Fibroblast of upper back skin (primary cell): ENCODE measurements at places on chromosomes 11 and 22.
A peak's percentile ranks its signal among the peaks of the same experiment; 100 is the strongest.

- DNase-seq: no peak
Measured at GRCh38 chr11:47948137-47948536, 32.2 kb upstream of the PTPRJ start.

GRCh38 chr11:95688501-95689222, 100.9 kb downstream of the FAM76B start:
- no peak for DNase-seq

- DNase-seq: no peak
Measured at GRCh38 chr11:105372206-105372605, 232.6 kb upstream of the CARD18 start.

- DNase-seq: no peak
Measured at GRCh38 chr22:43100225-43100624, 10.3 kb upstream of the BIK start.

- DNase-seq: no peak
Measured at GRCh38 chr22:45846952-45847351, 130.0 kb downstream of the WNT7B start.

- no peak for DNase-seq
Measured at GRCh38 chr11:67344264-67344663, 9.1 kb downstream of the POLD4 start.

DNA sequence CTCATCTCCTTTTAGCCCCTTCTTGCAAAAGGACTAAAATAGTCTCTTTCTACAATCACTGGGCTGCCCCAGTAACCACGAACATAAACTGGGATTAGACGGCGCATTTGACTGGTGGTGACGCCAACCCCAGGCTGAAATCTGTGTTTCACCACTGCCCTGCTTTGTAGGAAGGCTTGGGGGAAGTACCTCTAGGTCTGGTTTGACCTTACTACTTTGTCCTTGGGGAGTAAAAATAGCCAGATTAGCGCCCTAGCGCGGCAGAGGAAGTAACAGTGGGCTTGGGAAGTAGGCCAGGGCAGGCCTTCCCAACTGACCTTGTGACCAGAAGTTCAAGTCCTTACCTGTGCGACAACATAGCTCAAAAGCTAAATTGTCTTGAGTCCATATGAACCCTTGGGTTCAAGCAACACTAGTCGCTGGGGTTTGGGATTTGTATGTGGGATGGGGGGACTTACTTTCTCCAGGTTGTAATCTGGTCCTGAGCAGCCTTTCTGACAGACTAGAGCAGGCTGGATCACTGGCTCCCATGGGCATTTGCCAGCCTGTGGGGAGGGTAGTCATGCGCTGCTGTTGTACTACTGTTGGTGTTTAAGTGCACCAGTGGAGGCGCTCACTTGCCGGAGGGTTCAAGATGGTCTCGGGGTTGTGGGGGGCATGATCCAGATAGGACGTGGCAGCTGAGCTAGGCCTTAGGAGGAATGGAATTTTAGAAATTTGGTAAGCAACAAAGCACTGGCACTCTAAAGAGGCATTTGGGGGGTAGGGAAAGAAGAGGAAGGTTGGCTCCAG, 953 bp upstream of the PACS1 start:
- DNase-seq: peak; percentile 68

GRCh38 chr11:72327606-72328005, 83.6 kb upstream of the PHOX2A start:
- no peak for DNase-seq

- DNase-seq: no peak
Measured at GRCh38 chr11:120906766-120907165, 117.1 kb upstream of the TBCEL start.

DNA sequence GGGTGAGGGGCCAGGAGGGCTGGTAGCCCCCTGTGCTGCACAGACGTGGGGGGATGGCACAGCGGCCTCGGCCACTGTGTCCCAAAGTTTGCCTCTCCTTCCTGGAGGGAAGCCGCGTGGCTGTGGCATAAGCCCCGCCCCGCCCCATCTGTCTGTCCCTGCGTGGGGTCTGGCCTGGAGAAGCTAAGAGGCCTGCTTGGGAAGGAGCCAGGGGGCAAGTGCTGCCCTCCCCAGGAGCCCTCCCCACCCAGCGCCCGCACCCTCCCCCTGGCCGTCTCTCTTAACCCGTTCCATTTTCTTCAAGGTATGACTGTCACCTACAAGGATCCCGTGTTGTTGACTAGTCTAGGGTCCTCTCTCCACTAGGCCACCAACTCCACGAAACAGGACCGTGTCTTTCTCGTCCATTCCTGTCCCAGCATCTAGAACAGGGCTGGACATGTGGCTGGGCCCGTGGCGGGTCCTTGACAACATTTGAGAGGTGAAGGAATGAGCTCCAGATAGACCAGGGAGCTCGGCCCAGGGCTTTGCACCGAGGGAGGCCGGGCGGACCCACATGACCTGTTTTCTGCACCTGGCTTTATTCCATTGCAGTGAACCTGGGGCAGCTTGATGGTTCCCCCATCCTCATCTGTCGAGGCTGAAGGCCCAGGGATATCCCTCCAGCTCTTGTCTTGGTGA, 428.0 kb downstream of the TBC1D22A start:
- DNase-seq: no peak

DNA sequence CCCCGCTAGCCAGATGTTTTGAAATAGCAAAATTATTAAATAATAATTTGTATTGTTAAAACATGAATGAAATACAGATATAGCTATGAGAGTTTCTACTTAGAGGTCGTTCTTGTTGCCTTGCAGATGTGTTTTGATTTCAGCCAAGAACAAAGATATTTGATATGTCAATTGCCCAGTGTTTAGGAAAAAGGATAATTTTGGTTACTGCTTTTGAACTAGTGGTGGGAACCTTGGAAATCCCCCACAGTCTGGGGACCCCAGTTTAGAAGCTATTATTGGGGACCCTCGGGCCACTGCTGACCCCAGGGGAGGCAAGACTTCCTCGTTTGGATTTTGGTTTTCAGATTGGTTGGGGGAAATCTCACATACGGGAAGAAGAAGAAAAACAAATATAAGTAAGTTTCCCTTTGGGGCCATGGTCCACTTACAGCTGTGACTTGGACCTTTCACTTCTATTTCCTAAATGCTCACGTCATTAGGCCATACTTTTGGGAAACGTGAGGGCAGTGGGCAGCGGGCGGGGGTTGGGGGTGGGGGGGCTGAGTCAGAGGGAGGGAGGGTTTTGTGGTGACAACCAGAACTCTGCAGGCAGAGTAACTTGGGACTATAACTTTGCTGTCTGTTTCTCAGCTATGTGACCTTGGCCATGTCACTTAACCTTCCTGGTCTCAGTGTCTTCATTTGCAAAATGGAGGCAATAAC, 37.0 kb downstream of the LDLRAD3 start:
- no peak for DNase-seq

- DNase-seq: no peak
Measured at GRCh38 chr11:69001243-69002081, 11.6 kb downstream of the MRGPRF start.

GRCh38 chr22:47209547-47210023, 447.1 kb downstream of the TBC1D22A start:
- no peak for DNase-seq

GRCh38 chr22:45631140-45631840, 40.3 kb upstream of the ATXN10 start:
- no peak for DNase-seq

GRCh38 chr11:2436521-2437031, 7.7 kb downstream of the TRPM5 start:
- DNase-seq: no peak

DNA sequence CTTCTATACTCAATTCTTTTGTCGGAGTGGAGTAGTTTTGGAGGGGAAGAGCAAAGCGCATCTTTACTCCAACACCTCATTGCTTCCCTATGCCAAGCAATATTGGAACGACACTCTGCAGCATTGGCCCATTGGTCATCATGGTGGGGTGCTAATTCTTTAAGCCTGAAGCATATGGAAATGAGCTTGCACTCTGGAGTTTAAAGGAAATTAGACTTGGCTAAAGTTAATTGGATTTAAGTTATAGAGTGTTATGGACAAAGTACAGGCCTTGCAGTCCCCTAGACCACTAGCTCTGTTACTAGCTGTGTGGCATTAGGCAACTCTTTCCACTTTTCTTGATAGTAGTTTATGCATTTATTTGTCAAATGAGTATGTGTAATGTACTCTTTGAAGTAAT, 568.3 kb upstream of the TENM4 start:
- DNase-seq: no peak

- peak; percentile 85 for DNase-seq
Measured at GRCh38 chr22:25668437-25668836, 73.6 kb upstream of the MYO18B start.

GRCh38 chr11:78474451-78474850, 56.8 kb upstream of the GAB2 start:
- no peak for DNase-seq

GRCh38 chr11:3710485-3711259, 39.5 kb upstream of the CHRNA10 start:
- peak; percentile 45 for DNase-seq

DNA sequence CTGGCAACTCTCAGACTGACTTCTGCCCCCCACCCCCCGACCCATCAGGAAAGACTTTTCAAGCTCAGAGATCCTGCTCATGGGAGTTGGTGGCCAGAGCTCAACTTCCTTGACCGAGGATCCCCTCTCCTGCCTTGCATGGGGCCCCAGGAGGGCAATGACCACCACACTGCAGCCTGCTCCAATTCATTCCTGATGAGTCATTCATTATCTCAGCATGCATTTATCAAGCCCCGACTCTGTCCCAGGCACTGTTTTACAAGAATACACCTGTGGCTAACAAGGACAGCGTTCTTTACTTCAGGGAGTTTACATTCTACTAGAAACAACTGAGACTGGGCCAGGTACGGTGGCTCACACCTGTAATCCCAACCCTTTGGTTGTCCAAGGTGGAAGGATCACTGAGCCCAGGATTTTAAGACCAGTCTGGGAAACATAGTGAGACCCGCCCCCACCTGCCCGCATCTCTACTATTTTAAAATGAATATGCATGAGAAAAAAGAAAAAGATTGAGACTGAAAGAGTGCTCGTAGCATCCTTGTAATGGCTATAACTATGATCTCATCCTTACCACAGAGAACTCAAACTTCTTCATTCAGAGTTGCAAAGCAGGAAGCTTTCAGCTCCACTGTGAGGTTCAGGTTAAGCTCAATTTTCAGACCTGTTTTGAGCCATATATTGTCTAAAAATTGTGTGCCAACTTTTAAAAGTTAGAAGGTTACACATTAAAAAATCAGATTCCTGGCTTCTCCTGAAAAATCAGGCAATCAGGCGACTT, 60.4 kb downstream of the FEZ1 start:
- peak; percentile 16 for DNase-seq

GRCh38 chr22:34845391-34845790, 220.6 kb upstream of the ISX start:
- peak; percentile 67 for DNase-seq

DNA sequence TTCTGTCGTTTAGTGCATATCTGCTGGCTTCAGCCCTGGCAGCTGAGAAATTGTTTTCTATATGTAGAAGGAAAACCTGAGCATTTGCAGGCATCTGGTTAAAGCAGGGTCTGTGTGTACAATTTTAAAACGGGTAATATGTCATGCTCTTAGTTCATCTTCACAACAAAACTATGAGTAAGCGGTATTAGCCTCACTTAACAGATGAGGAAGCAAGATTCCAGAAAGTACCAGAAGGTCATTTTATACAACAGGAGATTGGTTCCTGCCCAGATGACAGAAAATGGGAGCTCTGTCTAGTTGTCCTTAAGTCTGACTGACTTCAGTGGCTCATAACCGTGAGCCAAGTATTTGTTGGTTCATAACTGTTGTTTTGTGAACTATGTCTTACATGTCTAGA, 1.1 kb downstream of the TIMM10B start:
- no peak for DNase-seq

DNA sequence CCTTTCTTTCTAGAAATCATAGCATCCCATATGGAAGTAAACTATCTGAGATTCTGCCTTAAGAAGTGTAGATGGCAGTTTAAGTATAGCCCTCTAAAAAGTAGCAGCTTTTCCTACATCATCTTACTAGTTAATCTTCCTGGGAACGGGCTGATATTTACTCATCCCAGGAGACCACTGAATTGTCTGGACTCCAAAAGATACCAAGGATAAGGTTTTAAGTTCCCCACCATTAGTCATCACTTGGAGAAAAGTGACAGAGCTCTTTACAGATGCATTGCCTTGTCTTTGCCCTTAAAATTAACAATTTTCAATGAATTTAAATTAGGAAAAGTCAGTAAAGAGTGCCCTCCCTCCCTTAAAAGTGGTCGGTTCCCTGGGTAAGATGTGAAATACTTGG, 129.5 kb downstream of the MAML2 start:
- DNase-seq: peak; percentile 88

GRCh38 chr11:11427140-11427539, 74.1 kb upstream of the CSNK2A3 start:
- DNase-seq: no peak
